Liver (tissue), 10 donors: ENCODE measurements at places on chromosomes 5 and 9. TPM values are rescaled to one million over a fixed set of nuclear protein-coding genes. Genes with fewer than 3 reads are reported as not detected.

DNA sequence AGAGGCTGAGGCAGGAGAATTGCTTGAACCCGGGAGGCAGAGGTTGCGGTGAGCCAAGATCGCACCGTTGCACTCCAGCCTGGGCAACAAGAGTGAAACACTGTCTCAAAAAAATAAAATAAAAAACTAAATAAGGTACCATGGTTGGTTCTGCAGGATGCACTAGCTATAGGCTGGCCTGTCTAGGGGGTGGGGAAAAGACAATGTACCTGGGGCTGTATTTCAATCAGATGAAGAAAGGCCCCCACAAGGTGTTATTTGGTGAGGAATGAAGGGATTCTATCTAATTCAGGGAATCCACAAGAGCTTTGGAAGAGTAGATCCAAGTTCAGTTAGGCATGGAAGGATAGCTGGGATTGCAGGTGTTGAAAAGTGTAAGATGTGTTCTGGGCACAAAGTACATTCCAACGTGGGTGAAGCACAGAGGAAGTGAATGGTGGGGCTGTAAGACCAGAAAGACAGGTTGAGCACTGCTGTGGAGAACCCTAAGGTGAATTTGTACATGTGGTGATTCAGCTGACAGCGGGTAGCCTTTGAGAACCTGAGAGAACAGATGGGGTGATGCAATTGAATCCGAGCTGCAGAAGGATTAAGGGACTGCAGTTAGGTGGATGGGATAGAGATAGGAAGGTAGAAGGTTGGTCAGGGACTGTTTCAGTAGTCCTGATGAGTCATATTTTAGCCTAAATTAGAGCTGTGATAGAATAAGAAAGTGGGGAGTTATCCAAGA, 71.8 kb downstream of the CAST start:
- DNase-seq, result no peak

DNA sequence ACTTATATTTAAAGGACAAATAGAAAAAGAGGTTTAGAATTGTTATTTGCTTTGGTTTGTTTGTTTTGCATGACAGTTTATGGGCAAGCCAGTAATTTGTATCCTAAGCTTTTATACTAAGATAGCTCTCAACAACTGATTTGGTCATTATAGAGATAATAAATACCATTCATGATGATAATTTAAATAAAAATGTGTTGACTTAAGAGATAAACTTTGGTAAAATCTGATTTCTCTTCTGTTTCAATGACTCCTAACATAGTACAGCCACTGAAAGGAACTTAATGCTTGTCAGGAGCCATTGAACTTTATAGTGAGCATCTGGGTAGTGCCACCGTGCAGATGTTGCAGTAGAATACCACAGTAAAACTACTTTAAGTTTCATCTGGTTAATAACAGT, 160.7 kb upstream of the ACOT12 start:
- no peak for DNase-seq

- DNase-seq, result no peak
Observed at GRCh38 chr9:94081435-94081834, 2.8 kb upstream of the PTPDC1 start.

Gene WWC1
- polyA plus RNA-seq, result 23.3 TPM
